ENCODE measurements at places on chromosomes 13 and 19.

DNA sequence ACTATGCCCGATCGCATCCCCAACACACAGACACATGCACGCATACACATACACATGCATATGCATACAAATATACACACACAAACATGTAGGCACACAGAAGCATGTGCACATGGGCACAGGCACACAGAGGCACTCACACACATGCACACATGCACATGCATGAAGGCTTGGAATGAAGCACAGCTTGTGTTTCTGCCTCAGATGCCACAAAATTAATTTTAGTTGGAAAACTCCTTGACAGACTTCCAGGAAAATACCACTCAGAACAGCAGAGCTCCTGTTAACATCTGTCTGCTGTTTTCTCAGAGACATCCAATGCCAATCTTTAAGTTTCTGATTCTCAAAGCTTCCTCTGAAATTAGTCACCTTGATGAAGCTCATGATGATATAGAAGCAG, 532.7 kb downstream of the RFC3 start:
- DNase-seq, result no peak

- no peak for DNase-seq
Observed at GRCh38 chr19:13342672-13343071, 163.6 kb downstream of the CACNA1A start.

DNA sequence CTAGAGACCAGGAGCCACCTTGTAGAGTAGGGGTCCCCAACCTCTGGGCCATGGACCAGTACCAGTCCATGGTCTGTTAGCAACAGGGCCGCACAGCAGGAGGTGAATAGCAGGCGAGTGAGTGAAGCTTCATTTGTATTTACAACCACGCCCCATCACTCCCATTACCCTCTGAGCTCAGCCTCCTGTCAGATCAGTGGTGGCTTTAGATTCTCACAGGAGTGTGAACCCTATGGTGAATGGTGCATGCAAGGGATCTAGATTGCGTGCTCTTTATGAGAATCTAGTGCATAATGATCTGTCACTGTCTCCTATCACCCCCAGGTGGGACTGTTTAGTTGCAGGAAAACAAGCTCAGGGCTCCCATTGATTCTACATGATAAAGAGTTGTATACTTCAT, 303.6 kb downstream of the KCNRG start:
- DNase-seq, result no peak

GRCh38 chr13:64057372-64058020, 2641.8 kb upstream of the PCDH20 start:
- DNase-seq, result no peak

GRCh38 chr19:34512254-34512822, 30.8 kb downstream of the WTIP start:
- no peak for DNase-seq

- DNase-seq, result no peak
Observed at GRCh38 chr13:100513987-100514670, 74.5 kb downstream of the GGACT start.

DNA sequence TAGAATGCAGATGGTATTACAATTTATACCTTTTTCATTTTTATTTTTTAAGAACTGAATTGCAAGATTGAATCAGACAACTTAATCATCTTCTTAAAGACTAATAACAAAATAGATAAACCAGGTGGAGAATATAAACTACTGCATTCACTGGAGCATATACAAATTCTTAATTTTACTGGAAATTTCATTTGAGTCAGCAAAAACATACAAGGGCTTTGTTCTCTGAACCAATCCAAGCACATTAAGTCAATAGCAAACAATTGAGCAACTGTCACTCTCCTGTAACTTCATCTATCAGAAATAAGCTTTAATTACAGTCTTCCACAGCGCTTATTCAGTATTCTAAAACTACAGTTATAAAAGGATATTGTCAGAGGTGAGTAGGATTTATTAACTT, 167.4 kb upstream of the OBI1 start:
- DNase-seq, result no peak

DNA sequence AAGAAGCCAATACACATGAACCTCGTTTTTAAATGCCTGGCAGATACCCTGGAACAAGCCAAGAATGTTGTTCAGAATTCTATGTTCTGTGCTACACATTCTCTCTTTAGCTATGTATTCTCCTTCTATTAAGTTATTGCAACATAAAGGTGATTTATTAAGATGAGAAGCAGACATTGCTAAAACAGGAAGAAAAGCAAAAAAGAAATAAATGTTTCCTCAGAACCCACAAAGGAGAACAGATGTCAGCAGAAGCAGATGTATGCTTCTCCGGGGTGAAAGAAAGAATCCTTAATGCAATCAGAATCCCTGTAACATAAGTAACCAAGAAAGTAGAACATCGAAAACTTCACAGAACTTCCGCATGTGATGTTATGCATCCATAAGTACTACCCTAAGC, 302.9 kb downstream of the DCT start:
- no peak for DNase-seq

- DNase-seq, result no peak
Observed at GRCh38 chr13:111598747-111599146, 278.3 kb downstream of the TEX29 start.

GRCh38 chr19:48499316-48500090, 12.1 kb downstream of the LMTK3 start:
- DNase-seq, result no peak

DNA sequence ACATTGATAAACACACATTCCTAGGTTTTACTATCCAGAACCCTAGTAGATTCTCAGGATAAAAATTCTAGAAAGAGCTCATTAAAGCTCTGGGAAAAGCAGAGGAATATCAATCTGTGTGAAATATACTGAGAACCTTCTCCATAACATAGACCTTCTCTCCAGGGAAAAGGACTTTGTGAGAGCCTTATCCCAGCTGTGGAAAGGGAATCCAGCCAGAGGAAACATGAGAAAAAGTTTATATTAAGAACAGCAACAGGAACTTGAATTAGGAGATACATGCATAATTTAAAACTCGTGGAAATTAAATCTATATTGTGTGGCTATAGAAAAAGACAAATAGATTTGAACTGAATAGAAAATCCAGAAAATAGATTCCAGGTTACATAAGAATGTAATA, 1639.9 kb downstream of the EFNB2 start:
- no peak for DNase-seq

DNA sequence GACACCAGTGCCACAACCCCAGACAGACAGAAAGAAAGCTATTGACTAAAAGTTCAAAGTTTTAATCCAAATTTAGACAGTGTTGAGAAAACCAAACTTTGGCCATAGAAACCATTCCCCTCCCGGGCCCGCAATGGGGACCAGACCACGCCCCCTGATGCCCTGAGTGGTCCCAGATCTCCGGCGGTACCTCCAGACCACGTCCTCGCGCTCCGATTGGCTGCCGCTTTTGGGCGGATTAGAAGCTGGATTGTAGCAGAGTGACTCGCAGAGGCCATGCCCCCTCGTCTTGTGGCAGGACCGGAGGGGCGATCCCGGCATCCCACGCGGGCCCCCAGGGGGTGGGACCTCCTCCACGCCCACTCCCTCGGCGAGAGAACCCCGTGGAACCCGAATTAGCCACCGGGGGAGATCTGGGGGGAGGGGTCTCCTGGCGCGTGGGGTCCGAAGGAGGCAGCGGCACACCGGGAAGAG, 797 bp upstream of the HSD17B14 start:
- DNase-seq, result peak; percentile 39

DNA sequence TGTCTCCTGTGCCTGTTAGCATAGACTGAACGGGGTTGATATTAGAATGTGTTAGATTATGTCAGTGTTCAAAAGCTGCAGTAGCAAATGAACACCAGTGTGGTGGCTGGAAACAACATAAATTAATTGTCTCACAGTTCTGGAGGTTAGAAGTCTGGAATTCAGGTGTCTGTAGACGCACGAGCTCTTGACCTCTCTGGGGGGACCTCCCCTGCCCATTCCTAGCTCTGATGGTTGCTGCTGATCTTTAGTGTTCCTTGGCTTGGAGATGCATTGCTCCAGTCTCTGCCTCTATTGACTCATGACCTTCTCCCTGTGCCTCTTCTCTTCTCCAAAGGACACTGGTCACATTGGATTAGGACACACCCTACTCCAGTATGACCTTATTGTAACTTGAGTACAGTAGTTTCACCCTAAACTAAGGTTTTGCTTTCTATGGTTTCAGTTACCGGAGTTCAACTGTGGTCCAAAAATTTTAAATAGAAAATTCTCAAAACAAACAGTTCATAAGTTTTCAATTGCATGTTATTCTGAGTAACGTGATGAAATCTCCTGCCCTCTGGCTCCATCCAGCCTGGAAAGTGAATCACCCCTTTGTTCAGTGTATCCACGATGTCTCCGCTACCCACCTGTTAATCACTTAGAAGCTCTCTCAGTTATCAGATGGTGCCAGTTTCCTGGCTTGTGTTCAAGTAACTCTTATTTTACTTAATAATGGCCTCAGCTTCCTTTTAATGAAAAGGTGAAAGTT, 273.2 kb downstream of the MYO16 start:
- DNase-seq, result no peak

DNA sequence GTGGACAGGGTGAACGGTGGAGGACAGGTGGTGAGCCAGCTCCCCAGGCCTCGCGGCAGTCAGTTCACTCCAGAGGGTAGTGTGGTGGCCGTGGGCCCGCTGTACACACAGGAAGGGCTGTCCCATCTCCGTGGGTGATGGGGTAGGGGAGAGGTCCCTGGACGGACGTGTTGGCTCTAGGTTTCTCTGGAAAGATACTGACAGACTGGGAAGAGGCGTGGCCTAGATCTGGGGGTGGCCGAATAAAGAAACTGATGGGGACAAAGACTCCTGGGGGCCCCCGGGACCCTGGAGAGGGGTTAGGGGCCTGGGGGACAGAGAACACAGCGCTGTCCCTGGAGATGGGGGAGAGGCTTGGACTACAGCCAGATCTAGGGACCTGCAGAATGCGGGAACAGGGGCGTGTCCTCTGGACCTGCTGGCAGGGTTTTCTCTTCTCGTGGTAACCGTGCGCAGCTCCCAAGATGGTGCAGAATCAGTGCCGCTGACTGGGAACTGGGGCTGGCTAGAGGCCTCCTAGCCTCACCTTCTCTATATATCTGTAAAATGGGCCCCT, 4.0 kb upstream of the PRAM1 start:
- no peak for DNase-seq

GRCh38 chr19:23101241-23101640, 15.6 kb upstream of the ZNF730 start:
- no peak for DNase-seq

DNA sequence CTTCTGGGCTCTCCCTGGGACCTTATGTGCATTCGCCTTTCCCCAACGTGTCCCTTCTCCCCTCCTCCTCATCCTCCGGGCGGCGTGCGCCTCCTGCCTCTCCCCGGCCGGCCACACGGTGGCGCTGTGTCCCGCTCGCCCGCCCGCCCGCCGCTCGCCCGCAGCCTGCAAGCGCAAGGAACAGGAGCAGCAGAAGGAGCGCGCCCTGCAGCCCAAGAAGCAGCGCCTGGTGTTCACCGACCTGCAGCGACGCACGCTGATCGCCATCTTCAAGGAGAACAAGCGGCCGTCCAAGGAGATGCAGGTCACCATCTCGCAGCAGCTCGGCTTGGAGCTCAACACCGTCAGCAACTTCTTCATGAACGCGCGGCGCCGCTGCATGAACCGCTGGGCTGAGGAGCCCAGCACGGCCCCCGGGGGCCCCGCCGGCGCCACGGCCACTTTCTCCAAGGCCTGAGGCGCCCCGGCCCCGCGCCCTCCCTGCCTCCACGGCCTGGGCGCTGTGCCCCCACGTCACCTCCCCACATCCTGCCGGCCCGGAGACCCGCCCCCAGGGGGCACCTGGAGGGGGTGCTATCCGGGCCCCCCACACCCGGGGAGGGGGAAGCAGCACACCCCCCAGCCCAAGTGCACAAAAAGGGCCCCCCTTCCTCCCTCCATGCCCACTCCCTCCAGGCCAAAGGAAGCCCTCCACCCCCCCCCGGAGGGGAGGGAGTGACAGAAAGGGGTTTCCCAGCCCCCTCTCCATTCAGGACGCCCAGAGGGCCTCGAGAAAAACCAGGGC, 21.9 kb downstream of the ONECUT3 start:
- DNase-seq, result no peak

DNA sequence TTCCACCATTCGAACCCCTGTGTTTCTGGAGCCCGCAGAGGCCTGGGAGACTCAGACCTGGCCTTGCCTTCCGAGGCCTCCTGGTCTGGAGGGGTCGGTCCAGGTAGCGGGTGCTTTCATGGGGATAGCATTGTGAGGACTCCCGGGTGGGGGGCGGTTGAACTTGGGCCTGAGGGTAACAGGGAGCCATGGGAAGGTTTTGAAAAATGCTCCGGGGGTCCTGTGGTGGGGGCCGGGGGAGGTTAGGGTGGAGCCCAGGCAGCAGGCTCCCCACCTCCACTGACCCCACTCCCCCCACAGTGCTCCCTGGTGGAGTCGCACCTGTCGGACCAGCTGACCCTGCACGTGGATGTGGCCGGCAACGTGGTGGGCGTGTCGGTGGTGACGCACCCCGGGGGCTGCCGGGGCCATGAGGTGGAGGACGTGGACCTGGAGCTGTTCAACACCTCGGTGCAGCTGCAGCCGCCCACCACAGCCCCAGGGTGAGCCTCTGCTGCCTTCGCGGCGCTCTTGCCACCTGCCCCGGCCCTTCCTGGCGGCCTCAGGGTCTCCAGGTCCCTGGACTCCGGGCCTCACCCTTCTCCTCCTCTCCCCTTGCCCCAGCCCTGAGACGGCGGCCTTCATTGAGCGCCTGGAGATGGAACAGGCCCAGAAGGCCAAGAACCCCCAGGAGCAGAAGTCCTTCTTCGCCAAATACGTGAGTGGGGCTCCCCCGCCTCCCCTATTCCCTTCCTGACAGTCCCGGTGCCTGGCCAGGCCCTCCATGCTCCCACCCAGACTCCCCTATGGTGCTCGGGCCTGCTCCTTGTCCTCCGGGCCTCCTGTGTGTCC, 3.8 kb upstream of the GARIN5A start:
- DNase-seq, result no peak

DNA sequence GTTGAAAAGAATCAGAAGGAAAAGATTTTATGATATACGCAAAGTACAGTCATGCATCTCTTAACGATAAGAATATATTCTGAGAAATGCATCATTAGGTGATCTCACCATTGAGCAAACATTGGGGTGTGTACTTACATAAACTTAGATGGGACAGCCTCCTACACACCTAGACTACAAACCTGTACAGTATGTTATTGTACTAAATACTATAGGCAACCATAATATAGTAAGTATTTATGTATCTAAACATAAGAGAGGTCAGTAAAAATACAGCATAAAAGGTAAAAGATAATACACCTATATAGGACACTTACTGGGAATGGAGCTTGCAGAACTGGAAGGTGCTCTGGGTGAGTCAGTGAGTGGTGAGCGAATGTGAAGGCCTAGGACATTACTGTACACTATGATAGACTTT, 254.6 kb downstream of the SPRY2 start:
- DNase-seq, result no peak

GRCh38 chr19:55546822-55547614, 1.7 kb upstream of the SBK3 start:
- DNase-seq, result no peak

- DNase-seq, result no peak
Observed at GRCh38 chr13:77337159-77337558, 10.3 kb upstream of the MYCBP2 start.

GRCh38 chr19:30722186-30722585, 350.0 kb downstream of the ZNF536 start:
- DNase-seq, result no peak

GRCh38 chr13:79673993-79674377, 193.0 kb downstream of the NDFIP2 start:
- DNase-seq, result no peak

- DNase-seq, result no peak
Observed at GRCh38 chr19:45764475-45764874, 4.6 kb downstream of the SIX5 start.

Data from stimulated activated CD4-positive, alpha-beta T cell treated with anti-CD3 and anti-CD28 coated beads, Interleukin-15, amount 100 ng/mL, for 1 hour (primary cell).